ENCODE measurements at places on chromosomes 6 and 20.

GRCh38 chr6:122853259-122853995 lies 64.4 kb downstream of the SMPDL3A start:
- no peak for DNase-seq

GRCh38 chr6:169763308-169763707 lies 11.9 kb downstream of the ERMARD start:
- no peak for DNase-seq

- no peak for DNase-seq
Measured at GRCh38 chr20:62517901-62518610, 42.3 kb upstream of the GATA5 start.

- DNase-seq, result no peak
Measured at GRCh38 chr6:93474733-93475179, 55.4 kb upstream of the EPHA7 start.

DNA sequence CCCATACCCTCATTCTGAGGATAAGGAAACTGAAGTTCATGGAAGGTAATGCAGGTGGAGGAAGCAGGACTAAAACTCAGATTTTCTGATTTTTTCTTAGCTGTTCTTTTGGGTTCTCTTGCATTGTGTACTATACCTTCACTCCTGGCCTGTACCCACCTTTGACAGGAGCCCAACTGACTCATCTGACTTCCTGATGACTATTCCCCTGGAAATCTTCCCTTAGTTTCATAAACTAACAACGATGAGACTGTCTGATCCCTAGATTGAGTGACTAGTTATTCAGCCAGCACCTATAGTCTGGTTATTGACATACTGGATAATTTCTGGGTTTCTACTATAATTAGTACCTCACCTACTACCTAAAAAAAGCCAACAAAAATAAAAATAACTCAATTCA lies 10.1 kb downstream of the CRYBG1 start:
- no peak for DNase-seq

DNA sequence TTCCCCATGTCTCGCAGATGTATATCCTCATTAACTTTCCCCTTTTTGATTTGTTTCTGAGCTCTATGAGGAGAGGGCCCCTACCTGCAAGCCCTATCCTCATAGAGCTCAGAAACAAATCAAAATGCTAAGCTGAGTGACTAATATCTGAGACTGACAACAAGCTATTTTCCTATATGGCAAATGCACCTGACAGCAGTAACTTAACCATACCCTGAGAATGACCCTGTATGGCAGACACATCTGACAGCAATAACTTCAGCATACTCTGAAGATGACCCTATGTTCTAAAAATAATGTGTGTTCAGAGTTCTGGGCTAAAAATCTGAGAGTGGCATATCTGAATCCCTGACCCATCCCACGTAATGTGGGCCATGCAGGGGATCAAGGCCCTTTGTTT lies 79.0 kb upstream of the MEI4 start:
- DNase-seq, result no peak

DNA sequence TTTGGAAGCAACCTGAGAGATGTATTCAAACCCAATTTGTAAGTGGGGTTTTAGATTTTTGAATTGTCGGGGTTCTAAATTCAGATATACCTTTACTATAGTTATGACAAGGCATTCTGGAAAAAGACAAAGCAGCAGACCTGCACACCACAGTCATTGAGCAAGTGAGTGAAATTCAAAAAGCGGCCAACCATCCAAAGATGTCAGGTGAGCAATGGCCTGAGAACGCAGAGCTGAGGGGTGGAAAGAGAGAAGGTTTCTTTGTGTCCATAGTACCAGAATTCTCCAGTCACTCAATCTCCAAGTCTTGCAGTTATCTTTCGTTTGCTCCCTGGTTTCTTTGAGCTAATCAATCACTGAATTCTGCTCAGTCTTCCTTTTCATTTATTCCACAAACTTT lies 1.8 kb upstream of the FRK start:
- no peak for DNase-seq

DNA sequence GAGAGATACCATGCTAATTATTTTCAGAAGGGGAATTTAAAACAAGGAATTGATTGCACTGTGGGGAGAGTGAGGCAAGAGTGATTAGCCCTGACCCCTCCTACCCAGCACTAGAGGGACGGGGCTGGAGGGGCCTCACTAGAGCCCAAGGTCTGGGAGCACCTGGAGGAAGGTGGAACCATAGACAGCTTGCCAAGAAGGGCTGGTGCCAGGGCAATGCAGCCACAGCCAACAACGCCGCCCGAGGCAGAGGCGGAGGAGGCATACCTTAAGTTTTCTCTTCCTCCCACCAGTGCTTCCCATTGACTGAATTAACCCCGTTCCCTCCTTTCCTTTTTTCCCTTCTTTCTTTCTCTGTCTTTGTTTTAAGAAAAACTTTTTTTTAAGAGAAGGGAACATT lies 40.0 kb downstream of the IYD start:
- no peak for DNase-seq

GRCh38 chr6:14518515-14519217 lies 401.1 kb downstream of the CD83 start:
- no peak for DNase-seq

DNA sequence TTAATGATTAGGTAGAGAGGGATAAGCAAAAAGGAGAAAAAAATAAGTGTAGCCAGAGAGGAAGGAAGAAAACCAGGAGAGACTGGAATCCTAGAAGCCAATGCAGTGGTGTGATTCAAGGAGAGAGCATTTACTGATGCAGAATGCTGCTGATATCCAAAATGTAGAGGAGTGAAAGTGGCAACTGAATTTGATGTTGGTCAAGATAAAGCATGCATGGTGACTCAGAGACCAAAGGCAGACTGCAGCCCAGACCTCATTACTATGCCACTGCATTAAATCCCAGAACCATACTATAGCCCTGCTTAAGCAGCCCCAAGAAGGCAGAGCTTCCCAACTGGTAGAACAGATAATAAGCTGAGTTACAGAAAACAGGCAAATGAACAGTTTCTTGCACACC lies 15.8 kb downstream of the KLHL32 start:
- no peak for DNase-seq

GRCh38 chr20:10769700-10770099 lies 95.9 kb upstream of the JAG1 start:
- DNase-seq, result no peak

GRCh38 chr6:135062735-135063134 lies 8.1 kb upstream of the HBS1L start:
- DNase-seq, result no peak

GRCh38 chr6:24883618-24884017 lies 52.1 kb downstream of the RIPOR2 start:
- DNase-seq, result no peak

DNA sequence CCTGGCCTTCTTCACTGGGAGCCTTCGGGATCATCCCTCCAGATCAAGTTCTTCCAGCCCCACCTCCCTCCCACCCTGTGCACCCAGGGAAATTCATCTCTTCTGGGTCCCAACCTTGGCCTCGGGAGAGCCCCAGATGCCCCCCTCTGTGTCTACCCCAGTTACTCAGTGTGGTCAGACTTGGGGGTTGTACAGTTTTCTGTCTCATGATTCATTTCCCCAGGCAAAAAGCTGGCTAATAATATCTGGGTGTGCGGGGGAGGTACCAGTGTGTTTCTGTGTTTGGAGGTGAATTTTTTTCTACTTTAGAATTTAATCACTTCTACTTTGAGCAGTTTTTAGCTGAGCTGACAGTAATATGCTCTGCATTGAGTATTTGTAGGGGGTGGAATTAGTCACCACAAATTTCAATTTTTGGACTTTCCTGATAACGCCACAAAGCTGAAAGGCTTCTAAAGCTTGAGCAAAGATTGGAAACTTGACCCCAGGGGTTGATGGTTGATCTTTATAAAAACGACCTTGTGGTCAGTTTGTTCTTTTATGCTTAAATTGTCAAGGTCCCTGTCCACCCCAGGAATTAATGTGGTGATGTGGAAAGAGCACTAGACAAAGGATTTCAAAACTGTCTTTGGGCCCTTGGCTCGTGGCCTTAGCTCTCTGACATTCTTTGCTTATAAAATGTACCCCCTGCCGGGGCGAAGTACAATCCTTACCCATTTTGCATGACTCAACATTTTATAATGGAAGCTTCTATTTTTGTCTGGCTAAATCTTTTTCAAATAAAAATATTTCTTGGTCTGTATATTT lies 284.7 kb upstream of the TAB2 start:
- DNase-seq, result peak; percentile 33

DNA sequence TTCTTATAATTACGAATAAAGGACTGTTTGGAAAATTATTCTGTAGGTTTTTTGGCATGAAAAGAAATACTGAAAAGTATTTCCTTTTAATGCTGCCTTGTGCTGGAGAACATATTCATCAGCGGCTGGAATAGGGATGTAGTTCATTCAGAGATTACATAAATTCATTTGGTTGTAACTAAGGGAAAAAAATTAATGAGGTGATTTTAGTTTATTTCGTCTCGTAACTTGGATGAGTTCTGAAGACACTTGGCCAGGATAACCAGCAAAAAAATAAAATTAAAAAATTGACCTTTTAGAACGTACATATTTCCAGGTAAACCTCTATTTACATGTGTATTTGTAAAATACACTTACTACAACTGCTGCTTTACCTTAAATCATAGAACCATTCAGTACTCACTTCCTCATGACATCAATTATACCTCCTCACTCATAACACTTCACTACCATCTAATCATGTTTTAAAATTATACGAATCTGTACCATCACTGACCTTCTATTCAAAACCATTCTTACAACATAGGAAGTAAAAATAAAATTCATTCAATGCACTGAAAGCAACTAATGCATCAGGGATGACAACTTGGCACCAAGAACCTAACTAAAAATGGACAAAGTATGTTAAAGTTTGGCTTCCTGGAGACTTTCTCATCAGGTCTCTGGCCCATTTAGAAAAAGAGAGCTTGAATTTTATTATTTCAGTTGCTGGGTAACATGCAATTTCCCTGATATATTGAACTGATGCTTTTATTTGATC lies 17.2 kb downstream of the KLHL31 start:
- no peak for DNase-seq

- DNase-seq, result no peak
Measured at GRCh38 chr20:8764344-8764962, 304.4 kb upstream of the PLCB4 start.

DNA sequence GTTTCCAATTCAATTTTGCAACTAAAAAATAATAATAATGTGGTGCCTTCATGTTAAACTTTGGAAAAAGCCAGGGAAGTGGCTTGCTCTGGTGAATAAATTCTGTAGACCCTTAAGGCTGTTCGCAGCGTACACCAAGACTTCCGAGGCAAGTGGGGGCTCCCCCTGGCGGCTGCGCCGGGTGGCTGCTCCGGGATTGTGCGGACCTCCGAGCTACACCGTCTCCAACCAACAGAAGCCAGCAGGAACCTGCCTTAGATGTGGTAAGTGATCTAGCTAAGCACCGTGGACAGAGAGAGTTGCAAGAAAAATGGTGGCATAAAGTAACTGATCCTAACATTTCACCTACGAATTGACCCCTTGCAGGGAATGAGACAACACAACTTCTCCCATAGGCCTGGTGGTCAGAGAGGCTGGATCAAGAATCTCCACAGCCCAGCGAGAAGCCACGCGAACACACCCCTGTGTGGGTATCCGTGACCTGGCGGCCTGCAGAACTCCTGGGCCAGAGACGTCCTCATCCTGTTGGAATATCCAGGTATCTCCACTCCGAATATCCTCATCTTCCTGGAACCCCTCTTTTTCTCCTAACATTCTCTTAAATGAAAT lies 69.6 kb downstream of the TBXT start:
- peak; percentile 16 for DNase-seq

DNA sequence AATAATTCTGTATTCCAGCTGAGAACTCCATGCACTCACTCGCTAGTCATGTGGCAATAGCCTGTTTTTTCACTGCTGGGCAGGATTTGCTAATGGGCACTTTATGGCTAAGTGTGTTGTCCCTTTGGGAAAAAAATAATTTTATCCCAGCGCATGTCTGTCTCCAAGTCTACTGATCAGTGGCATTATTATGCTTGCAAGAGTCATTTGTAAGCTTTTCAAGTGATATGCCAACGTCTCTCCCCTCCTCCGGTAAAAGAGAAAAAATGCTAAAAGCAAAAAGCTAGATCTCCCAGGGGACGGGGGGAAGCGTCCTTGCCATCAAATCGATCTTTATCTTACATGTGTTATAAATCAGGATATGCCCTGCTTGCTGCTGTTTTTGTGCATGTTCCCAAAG lies 407.7 kb downstream of the CDH26 start:
- DNase-seq, result no peak

DNA sequence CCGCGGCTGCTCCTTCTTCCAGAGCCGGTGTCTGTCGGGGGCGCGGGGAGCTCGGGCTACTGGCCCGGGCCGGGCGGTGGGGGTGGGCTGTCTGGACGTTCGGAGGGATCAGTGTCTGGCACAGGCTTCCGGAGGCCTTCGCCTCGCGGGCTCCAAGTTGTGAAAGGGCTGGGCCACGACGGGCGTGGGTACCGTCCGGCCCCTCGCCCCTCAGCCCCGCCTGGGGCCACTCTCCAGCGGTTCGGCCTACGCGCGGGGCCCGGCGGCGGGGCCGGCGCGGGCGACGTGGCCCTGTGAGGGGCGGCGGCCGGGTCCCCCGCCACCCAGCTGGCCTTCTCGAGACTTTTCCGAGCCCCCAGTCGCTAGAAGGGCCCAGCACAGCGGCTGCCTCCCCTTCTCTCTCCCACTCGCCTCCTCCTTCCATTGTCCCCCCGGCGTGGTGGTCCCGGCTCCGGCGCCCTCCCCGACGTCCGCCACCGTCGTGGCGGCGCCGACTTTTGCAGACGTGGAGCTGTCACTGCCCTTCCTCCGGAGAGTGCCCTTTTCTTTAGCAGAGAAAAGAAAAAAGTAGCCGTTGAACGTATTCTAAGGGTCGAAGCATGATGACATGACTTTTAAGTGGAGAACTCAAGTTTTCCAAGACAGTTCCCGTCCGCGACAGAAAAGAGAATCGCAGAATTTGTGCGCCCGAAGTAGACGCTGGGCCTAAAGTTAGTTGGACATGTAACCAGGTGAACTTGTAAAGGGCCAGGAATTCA lies 571 bp downstream of the ITCH start:
- DNase-seq, result peak; percentile 12

GRCh38 chr6:79737172-79737571 lies 106.0 kb downstream of the SH3BGRL2 start:
- DNase-seq, result no peak

DNA sequence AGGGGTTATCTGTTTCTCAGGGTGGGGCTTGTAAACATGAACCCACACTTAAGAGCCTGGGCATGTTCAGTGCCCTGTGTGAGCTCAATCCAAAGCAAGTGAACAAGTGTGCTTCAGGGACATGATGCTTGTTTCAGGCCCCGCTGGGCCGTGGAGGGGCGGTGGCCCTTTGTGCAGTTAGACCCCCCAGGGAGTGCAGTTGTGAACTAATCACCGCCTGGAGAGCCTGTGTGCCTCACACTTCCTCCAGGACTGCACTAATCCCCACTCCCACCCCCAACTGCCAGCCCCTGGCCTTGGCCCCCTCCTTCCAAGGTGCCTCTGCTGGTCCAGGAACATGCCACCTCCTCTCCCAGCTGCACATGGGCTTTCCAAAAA lies 58.1 kb downstream of the RREB1 start:
- DNase-seq, result no peak

- DNase-seq, result no peak
Measured at GRCh38 chr20:49635866-49636265, 67.9 kb upstream of the PTGIS start.

Measured in CD4-positive, alpha-beta T cell treated with Interleukin-21 for 1 hour (primary cell).